H1 (cell line): ENCODE measurements at places on chromosomes 3 and 15.

GRCh38 chr3:188947401-188948280 lies 224.1 kb upstream of the TPRG1 start:
- DNase-seq: peak; percentile 74

DNA sequence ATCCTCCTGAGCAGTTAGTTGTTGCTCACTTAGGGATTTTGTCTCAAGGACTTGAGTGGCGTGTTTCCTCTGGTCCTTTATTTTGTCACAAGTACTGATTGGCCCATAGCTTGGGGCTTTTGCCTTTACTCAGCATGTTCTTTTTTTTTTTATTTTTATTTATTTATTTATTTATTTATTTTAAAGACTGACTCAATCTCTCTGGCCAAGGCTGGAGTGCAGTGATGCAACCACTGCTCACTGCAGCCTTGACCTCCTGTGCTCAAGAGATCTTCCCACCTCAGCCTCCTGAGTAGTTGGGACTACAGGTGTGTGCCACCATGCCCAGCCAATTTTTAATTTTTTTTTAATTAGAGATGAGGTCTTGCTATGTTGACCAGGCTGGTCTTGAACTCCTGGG lies 223.9 kb upstream of the TPM1 start:
- no peak for DNase-seq

GRCh38 chr3:30664884-30665283 lies 58.5 kb downstream of the TGFBR2 start:
- DNase-seq: no peak

- DNase-seq: no peak
Measured at GRCh38 chr3:155001289-155002010, 78.7 kb upstream of the MME start.

- DNase-seq: no peak
Measured at GRCh38 chr3:10723991-10724390, 92.0 kb upstream of the SLC6A11 start.

GRCh38 chr3:137121704-137122314 lies 164.0 kb downstream of the IL20RB start:
- DNase-seq: no peak

GRCh38 chr3:133295199-133295901 lies 104.5 kb upstream of the BFSP2 start:
- no peak for DNase-seq

- no peak for DNase-seq
Measured at GRCh38 chr3:184259878-184260723, 1.3 kb downstream of the CAMK2N2 start.

DNA sequence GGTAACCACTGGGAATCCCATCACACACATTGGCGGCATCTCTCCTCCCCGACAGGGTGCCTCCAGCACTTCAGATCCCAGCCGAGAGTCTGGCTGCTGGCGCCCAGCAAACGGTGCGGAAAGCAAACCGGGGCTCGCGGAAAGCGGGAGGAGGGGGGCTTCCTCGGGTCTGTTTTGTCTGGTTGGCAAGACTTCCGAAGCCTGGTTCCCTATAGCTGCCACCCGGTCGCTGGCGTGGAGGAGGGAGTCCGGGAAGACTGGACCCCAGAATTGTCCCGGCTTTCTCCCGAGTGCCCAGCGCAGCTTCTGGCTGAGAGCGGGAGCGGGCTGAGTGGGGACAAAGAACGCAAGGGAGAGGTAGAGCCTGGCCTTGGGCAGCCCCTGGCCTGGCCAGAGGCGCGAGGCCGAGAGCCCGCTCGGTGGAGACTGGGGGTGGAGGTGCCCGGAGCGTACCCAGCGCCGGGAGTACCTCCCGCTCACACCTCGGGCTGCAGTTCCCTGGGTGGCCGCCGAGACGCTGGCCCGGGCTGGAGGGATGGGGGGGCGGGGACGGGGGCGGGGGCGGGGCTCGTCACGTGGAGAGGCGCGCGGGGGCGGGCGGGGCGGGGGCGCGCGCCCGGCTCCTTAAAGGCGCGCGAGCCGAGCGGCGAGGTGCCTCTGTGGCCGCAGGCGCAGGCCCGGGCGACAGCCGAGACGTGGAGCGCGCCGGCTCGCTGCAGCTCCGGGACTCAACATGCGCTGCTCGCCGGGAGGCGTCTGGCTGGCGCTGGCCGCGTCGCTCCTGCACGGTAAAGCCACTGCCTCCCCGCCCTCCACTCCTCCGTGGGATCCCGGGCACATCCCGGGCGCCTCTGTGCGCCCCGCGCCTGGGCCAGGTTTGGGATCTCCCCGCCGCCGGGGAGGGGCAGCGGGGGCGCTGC lies at the start of gene CHRNA7:
Gene CHRNA7 (plus strand): TSS at position 654 of the 920 bp plus-strand sequence. CDS start 80 bp downstream, at position 734.
- no peak for DNase-seq

- no peak for DNase-seq
Measured at GRCh38 chr15:51097553-51098330, 3.0 kb upstream of the TNFAIP8L3 start.

DNA sequence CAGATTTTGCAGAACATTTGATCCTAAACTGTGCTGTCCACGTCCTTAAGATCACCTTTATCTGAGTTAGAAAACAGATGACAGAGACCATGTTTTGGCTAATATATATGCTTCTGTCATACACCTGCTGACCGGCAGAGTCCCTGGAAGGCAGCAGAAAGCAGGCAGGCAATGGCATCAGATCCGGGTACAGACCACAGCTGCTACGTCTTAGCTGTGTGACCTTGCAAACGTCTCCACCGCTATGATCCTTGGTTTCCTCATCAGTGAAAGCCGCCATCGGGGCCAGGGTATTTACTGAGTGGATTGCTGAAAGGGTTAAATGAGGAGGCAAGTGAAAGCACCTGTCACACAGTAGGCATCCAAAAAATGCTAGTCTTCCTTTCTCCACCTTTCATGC lies 72.1 kb downstream of the ABTB1 start:
- no peak for DNase-seq

DNA sequence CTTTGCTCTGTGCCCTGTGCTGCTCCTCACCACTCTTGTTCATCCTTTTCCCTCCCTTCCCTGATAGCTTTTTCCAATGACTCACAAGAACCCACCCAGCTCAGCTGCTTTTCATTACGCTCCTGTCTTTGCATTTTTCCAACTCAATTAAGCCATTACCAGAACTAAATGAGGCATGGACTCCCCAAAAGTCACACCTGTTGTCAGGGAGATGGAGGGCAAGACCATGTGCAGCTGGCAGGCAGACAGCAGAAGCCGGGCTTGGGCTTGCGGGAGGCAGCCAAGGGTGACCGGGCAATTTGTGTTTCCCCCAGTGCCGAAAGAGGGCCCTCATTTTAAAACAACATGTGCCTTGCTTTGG lies 64.3 kb downstream of the CASR start:
- DNase-seq: no peak

- peak; percentile 55 for DNase-seq
Measured at GRCh38 chr15:73127302-73127936, 75.2 kb downstream of the NEO1 start.

- no peak for DNase-seq
Measured at GRCh38 chr15:85597155-85597815, 197.4 kb downstream of the KLHL25 start.

GRCh38 chr3:152731511-152731910 lies 103.4 kb upstream of the P2RY1 start:
- DNase-seq: no peak

DNA sequence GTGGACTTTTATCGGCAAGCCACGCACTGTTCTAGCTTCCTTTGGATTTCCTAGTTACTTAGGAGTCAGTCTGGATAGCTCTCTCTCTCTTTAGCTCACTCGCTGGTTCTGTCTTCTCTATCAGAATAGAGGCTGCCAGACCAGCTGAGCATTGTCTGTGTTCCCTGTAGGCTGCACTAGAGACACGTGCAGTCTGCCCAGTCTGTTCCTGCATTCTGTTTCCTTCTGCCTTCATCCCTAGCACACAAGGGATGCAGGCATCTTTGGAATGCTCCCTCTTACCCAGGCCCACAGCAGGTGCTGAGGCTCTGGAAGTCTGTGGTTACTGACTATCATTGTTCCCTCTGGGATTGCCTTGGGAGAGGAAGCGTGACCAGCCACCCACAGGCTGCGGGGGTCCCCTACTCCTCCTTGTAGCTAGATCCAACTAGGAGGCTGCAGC lies 322.8 kb downstream of the ZNF621 start:
- DNase-seq: no peak

- DNase-seq: peak; percentile 29
Measured at GRCh38 chr3:53708001-53708621, 138.1 kb downstream of the CHDH start.

- no peak for DNase-seq
Measured at GRCh38 chr3:134606033-134607025, 44.5 kb downstream of the KY start.

DNA sequence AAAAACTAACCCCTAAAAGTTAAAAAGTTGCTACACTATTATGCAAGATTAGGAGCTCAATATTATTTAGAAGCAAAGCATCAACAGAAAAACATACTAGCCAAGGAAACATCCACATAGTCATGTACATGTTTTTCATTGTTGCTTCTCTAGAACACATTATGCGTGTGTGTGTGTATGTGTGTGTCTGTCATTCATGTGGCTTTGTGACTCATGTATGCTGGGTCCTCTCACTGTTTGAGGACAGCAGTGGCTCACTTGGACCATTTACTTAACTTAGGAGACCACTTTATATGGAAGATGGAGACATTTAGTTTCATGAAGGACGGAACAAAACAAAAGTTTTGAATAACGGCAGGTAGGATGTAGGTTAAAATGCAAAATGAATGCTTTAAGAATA lies 219.4 kb upstream of the THBS1 start:
- DNase-seq: no peak
